D721Med (cell line): ENCODE measurements at places on chromosomes 3 and 15.

DNA sequence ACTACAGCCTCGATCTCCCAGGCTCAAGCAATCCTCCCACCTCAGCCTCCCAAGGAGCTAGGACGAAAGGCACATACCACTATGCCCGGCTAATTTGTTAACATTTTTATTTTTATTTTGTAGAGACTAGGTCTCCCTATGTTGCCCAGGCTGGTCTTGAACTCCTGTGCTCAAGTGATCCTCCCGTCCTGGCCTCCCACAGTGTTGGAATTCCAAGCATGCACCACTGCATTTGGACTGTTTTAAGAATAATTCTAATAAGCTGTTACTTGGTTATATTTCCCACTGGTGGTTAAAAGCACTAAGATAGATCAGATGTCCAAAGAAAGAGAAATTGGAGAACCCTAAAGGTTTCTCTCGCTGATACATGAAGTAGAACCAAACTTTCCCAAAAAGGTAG, 3.1 kb downstream of the AAGAB start:
- no peak for DNase-seq

DNA sequence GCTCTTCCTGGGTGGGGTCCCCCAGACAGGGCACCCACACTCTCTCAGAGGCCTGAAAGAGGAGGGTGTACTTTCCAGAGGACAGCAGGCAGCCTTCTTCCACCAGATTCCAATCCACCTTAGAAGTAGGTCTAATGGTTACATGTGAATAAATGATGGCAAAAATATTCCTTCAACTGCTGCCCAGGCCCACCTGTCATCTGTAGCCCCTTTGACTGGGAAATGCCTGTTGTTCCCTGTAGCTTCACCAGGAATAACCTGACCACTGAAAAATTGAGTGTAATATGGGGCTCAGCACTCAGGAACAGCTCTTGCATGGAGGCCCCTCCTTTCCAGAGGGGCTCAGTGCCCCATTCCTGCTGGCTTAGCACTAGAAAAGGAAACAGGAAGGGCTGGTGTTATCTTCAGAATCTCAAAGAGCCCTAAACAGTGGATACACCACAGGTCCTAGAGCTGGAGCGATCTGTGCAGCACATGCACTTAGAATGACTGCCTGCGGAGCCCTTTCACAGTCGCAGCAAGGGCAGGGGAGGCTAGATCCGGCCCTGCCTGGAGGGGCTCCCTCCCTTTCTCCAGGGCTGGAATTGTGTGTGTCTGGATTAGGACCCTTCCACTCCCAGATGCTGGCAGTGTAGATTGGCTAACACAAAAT, 32.1 kb downstream of the SLC22A14 start:
- DNase-seq = no peak

DNA sequence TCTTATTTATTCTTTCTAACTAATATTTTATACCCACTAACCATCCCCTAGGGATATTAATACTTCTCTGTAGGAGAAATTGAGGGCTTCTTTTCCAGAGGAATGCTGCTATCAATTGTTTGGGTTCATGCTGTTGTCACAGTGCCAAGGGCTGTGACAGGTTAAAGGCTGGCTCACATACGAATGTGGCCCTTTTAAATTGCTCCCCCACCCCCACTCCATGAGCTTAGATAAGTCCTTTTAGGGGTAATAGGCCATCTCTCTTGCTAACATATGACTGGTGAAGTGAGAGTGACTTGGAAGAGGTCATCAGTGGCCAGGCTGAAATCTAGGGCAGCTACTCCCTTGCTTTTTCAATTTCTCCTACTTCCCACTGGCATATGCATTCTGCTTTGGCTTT, 121.9 kb upstream of the DPH6 start:
- no peak for DNase-seq

- DNase-seq = no peak
Measured at GRCh38 chr3:13578251-13578650, 29.3 kb downstream of the FBLN2 start.

DNA sequence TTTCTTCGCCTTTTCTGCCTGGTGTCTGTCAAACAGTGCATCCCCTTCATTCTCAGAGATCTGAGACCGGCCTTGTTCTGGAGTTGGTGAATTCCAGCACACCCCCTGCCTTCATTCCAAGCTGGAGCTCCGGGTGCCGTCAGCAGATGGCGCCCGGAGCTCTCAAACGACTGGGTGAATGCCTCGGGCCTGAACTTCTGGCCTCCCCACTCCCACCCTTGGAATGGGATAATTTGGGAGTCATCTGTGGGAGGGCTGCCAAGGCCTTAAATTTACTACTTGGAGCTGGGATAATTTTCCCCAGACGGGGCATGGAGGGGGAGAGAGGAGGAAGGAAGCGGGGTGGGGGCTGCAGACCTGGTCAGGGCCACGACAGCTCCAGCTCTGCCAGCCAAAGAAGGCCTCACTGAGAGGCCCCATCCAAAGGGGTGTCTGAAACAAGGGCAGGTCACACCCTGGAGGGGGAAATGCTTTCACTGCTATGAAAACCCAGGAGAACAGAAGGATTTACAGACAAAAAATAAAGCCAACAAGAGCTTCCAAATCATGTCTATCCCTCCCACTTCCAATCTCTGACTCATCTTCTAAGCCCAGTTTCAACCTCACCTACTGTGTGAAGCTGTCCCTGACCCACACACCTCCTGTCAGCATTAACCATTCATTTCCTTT, 187.9 kb downstream of the OPA1 start:
- peak; percentile 46 for DNase-seq

GRCh38 chr3:90032980-90033641, 925.7 kb downstream of the EPHA3 start:
- no peak for DNase-seq

- no peak for DNase-seq
Measured at GRCh38 chr3:76873532-76874242, 166.2 kb upstream of the ROBO2 start.

DNA sequence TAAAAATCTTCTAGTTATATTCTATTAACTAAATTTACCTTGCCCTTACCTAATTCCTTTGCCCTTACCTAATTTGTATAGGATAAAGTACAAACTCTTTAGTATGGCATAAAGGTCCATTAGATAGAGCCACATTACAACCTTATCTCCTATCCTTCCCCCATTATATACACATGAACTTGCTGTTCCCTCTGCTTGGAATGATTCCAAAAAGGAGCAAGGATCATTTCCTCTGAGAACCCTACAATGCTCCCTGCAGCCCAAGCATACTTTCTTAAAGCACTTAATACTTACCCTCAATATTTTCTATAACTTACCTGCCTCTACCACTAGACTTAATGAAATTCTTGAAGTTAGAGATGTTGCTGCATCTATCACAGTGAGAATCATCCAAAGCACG, 118.9 kb upstream of the CCDC54 start:
- DNase-seq = no peak

DNA sequence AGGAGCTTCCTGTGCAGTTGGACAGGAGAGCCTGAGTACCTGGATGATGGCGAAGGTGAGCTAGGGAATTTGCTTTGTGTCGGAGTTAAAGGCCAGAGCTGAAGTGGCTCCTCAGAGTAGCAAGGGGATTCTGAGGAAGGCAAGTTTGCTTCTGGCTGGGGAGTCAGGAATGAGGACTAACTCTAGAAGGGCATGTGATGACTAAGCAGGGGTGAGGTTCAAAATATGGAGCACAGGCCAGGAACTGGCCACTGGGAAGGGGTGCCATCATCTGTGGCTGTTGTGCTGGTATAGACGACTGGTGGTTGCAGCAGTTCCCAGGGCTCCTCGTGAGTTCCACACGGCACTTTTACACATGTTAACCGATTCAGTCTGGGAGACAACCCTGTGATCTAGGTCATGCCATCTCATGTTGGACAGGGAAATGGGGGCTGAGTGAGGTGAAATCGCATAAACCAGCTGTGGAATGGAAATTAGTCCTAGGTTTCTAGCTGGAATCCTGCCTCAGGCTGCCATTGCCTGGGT, 100.8 kb downstream of the EEFSEC start:
- no peak for DNase-seq

- DNase-seq = no peak
Measured at GRCh38 chr3:179713643-179714090, 60.8 kb downstream of the USP13 start.

DNA sequence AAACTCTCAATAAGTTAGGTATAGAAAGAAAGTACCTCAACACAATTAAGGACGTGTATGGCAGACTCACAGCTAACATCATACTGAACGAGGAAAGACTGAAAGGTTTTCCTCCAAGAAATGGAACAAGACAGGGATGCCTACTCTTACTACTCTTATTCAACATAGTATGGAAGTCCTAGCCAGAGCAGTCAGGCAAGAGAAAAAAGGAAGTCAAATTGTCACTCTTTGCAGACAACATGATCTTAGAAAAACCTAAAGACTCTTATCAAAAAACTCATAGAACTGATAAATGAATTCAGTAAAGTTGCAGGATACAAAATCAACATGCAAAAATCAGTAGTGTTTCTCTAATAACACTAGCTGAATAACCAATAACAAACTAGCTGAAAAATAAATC, 96.0 kb downstream of the C3orf70 start:
- DNase-seq = no peak

DNA sequence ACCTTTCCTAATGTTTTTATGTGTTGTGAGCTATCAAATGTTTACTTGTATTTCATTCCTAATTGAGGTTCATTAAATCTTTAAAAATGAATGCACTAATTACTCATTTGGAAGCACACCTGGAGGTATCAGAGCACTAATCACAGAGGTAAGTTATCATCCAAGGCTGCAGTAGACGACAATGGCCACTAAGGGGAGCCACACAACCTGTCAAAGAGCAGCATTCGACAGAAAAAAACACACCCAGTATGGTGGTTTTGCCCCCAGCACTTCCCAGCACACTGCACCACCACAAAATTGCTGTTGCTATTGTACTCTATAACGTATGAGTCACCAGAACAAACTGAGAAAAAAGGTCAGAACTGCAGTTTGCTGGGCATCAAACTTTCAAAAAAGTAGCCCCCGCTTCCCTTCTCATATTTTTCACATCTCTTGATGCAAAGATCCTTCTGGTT, 205.9 kb upstream of the IGF1R start:
- DNase-seq = no peak

DNA sequence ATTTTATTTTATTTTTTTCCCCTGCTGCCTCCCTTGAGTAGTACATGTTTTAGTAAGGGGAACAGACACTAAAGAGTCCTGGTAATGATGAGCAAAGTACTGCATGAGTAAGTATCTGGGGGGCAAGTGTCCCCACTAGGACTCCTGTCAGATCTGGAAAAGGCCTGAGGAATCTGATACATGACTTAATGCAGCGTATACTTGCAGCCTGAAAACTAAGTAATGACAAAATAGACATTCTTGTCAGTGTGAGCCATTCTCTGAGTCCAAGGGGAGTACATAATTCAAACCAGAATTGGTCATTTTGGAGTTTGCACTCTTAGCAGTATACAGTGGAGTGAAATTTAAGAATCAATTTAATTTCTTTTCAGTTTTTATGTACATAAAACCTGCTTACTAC, 27.5 kb downstream of the NXPE3 start:
- no peak for DNase-seq

- no peak for DNase-seq
Measured at GRCh38 chr3:4409415-4409814, 57.7 kb downstream of the SUMF1 start.

GRCh38 chr3:66816090-66816761, 181.9 kb upstream of the KBTBD8 start:
- no peak for DNase-seq

- DNase-seq = no peak
Measured at GRCh38 chr15:41971895-41972252, 483 bp downstream of the EHD4 start.

DNA sequence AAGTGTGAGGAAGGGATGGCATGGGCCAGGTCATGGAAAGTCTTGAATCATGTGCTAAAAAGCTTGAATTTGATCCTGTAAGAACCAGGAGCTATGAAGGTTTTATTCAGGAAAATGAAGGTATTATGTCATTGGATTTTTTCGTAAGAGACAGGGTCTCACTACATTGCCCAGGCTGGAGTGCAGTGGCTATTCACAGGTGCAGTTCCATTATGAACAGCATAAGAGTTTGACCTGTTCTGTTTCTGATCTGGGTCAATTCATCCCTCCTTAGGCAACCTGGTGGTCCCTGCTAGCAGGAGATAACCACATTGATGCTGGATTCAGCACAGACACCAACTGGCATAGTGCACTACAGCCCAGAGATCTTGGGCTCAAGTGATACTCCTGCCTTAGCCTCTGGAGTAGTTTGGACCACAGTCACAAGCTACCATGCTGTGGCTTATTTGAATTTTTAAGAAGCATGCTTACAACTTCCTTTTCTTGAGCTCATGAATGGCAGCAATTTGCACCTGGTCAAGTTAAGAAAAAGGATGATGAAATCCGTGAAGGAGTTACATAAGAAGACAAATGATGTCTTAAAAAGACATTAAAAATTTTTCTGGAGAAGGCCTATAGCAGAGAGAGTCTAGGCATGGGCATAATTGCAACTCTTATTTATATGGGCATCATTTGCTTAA, 79.1 kb downstream of the CADPS start:
- no peak for DNase-seq

- DNase-seq = no peak
Measured at GRCh38 chr3:31247850-31248562, 284.7 kb upstream of the STT3B start.

DNA sequence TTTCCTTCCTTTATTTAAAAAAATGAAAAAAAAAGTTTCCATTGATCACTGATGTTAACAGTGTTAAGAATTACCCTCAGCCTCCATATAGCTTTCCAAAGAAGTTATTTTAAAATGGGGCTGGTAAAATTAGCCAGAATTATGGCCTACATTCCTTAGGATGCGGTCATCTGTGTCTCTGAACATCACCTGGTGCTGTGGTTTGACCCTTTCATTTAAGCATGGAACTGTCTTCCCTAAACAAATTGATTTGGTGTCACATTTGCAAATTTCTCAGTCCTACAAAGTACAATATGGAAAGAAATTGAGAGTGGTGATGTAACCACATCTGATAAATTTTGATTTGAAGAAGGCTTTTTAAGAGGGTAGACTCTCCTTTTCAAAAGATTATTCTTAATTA, 40.3 kb upstream of the ZPLD1 start:
- DNase-seq = no peak
